ENCODE measurements at places on chromosomes 1 and 21. TPM values are rescaled to one million over a fixed set of nuclear protein-coding genes. Genes with fewer than 3 reads are reported as not detected.

Gene KCNN3
- total RNA-seq, result 4.7 TPM

Gene C4BPB
- 10.7 TPM for total RNA-seq

Gene AGRN
- total RNA-seq, result 25.1 TPM

Gene SPRR2B
- not detected for total RNA-seq

Gene S100B
- total RNA-seq, result 8.7 TPM

Gene LCE3D
- total RNA-seq, result not detected
